ENCODE measurements at places on chromosomes 3 and 15.

DNA sequence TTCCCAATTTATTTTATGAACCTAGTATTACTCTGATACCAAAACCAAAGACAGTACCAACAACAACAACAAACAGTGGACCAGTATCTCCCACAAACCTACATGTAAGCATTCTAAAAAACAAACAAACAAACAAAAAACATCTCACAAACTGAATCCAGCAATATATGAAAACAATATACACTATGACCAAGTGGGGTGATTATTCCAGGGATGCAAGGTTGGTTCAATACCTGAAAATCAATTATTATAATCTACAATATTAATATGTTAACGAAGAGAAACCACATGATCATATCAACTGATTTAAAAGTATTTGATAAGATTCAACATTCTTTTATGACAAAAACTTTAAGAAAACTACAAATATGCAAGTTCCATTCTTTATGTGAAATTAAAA is 391.3 kb downstream of the MAGI1 start:
- no peak for DNase-seq

GRCh38 chr15:64751464-64751863 is 23.9 kb downstream of the RBPMS2 start:
- no peak for DNase-seq

DNA sequence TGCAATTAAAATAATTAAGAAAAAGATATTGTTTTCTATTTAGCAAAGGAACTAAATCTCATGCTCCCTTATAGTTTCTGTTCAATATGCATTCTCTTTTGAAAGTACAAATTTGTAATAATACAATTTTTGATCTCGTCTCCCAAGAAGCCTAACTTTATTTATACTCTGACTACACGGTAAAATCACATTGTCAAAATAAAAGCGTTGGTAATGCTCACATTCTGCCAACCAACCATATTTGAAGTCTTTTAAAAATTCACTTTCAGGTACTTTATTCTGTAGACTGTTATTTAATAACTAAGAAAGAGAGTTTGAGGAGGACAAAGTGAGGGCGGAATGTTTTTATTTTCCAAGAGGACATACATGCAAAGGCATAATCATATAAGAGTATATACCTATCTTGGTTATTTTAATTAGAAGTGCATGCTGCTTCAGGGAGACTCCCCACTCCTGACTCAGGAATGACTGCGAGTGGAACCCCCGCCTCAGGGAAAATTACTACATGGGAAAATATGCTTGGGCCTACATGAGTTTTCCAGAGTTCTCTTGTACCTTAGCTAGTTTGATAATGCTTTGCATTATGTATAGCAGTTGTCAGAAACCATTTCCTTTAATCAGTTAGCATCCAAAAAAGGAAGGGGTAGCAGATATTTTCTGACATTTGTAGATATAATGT is 19.3 kb downstream of the MBNL1 start:
- DNase-seq: no peak

- DNase-seq: no peak
These were observed 215.7 kb upstream of the CFAP20DC start for GRCh38 chr3:59265566-59265965.

Measured in fibroblast of upper back skin (primary cell).